ENCODE measurements at places on chromosomes 13 and 19.
A peak's percentile ranks its signal among the peaks of the same experiment; 100 is the strongest.

GRCh38 chr19:5289060-5289990 lies 51.3 kb downstream of the PTPRS start:
- no peak for DNase-seq

DNA sequence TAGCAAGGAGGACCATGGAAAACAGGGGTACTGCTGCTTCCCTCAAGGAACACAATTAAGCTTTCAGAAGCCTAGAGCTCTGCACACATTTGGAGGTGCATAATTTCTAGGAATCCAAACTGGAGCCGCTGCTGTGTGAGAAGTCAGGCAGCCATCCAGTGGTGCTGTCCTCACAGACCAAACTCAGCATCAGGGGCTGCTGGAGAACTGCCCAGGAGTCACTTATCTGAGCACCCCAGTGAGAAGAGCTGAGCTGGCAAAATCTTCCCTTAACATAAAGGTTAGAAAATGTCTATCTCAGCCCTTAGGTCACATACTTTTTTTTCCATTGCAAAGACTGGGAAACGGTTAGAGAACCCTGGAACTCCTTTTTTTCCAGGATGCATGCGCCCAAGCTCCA lies 72.8 kb downstream of the ATP7B start:
- DNase-seq, result no peak

GRCh38 chr19:13588957-13589833 lies 82.9 kb upstream of the CACNA1A start:
- peak; percentile 89 for DNase-seq

DNA sequence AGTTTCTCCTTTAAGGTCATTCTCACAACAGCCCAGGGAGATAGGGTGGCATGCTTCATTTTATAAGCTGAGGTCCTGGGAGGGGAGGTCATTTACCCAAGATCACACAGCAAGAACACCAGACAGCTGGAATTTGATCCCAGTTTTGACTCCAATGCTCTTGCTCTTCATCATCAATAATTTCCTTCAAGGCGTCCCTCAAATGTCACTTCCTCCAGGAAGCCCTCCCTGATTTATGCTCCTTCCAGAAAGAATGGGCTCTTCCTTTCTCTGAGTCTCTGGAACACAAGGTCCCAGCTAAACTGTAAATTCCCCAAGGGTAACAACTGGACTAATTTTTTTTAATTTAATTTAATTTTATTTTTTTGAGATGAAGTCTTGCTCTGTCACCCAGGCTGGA lies 4.7 kb upstream of the DHX34 start:
- DNase-seq, result no peak

DNA sequence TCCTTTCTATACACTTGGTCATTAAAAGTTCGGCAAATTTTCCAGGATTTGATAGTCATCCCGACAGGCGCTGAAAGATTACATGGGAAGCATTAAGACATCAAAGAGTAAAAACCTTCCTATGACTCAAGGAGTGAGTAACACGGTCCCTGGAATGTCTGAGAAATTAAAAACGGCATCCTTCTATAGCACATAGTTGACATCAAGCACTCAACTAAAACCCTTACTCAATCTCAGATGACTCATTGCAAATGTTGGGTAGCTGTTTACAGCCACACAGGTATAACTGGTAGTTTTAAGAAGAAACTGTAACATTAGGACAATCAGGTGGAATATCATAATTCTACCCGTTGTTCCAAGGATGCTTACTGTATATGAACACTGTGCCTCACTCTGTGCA lies 6.4 kb upstream of the LGALS13 start:
- no peak for DNase-seq

- no peak for DNase-seq
Measured at GRCh38 chr13:43911278-43911677, 31.6 kb downstream of the LACC1 start.

- no peak for DNase-seq
Measured at GRCh38 chr13:61149331-61149730, 266.3 kb downstream of the PCDH20 start.

- DNase-seq, result no peak
Measured at GRCh38 chr19:50008532-50008931, 16.6 kb downstream of the VRK3 start.
